ENCODE measurements at places on chromosomes 4 and X.

DNA sequence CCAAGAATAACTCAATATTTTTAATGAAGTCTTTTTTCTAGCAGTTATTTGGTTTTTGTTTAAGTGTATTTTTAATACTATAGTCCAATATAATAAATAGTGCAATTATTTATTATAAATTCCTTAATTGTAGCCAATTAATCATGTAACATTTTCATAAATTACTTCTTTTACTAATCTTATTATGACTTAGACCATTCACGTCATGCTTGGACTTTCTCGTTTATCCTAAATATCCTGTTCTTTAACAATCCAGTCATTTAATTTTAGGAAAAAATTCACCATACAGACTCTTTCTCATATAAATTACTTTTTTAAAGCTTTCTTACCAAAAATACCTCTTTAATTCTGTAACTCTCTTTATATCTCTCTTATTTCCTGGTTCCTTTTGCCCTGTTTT lies 350.1 kb downstream of the AR start:
- DNase-seq: peak; percentile 1

DNA sequence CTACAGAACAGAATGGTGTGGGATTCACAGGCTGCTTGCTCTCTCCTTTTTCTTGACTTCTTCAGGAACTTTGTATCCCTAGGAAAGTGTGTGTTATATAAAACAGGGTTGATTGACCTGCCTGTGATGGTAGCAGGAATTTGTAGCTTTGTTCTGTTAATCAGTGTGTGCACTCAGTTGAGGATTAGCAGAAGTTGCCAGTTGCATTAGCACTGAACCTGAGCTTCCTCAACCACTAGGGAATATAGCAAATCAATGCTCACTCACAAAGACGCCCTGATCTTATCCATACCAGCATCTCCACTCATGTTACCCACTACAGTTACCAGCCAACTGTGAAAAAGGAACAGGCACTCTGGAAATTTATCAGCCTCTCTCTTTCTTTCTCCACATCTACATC lies 319.1 kb upstream of the EMCN start:
- no peak for DNase-seq

DNA sequence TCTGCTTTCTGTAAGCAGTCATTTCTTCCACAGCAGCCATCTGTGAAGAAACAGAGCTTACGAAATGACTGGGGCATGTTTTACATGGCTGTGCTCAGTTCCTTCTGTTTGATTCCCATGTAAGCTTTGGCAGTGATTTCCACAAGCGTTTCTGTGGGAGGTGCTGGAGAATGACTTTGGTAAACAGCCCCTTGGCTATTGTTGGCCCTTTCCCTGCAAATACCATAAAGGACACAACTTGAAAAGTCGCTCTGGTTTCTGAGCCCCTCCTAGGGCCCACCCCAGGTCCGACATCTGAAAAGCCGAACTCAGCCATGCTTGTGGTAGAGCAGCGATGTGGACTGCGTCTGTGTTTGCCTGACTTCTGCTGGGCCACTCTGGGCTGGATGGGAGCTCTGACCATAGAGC lies 3.7 kb downstream of the LIMCH1 start:
- DNase-seq: no peak

GRCh38 chr4:153595894-153596601 lies 88.0 kb upstream of the TLR2 start:
- no peak for DNase-seq

DNA sequence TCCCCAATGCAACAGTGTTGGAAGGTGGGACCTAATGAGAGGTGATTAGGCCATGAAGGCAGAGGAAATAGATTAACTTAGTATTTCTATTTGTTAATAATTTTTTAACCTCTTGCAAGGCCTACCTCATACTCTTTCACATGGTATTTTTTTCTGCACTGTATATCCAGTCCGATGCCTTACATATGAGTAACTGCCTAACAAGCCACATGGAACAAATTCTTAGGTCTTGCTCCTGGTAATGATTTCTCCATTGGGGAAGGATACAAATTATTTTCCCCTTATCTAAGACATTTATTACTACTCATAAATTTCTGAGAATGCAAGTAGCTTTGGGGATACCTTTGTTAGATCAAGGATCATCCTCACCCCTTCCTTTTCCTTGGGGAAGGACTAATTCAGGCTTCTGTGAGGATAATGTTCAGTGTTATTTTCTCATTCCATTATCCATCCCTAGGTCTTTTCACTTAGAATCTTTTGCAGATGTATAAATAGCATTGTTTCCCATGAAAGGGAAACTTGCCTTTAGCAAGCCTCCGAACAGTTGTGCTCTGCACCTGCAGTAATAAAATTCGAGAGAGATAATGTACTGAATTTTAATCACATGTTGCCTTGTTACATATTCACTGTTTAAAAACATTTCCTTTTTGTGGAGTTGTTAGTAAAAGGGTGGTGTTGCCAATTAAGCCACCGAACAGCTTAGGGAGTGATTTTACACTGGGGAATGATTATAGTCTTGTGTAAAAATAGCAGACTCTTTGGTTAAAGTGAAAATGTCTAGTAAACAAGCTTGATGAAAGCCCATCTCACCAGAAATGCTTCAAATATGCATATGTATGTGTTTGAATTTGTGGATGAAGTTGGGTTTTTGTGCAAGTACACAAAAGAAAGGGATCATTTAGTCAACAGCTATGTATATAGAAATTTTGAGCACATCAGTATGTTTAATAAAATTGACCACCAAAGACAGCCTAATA lies 89.9 kb downstream of the CFAP299 start:
- DNase-seq: no peak

DNA sequence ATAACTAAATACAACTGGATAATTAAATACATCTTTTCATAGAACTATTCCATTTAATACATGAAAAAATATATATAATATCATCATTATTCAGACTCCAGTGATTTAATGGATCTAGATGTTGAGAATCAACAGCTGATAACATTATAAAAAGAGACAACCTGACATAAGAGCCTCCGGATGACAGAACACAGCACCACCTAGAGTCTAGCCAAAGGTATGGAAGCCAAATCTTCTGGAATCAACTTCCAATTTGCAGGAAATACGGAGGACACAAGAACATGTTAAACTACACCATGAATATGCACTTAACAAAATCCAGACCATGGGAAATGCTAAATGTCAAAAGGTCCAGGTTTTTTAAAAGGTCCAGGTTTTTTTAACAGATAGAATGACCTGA lies 55.0 kb downstream of the LRBA start:
- peak; percentile 76 for DNase-seq

DNA sequence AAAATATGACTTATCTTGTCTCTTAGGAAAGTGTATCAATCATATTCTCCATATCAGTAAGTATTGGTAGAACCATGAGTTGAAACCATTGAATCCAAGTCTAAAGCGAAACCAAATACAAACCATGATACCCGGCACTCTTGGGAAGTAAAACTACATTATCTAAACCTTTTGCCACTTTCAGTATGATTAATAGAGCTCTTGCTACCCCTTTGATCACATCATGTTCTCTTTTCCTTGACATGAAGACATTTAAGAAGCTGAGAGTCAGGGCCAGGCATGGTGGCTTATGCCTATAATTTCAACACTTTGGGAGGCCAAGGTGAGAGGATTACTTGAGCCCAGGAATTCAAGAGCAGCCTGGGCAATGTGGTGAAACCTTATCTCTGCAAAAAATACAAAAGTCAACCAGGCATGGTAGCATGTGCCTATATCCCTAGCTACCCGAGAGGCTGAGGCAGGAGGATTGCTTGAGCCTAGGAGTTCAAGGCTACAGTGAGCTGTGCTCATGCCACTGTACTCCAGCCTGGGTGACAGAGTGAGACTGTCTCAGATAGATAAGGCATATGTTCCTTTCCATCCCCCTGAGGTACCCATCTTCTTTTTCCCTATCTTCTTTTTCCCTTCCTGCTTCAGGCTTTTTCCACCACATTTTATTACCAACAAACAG lies 45.4 kb downstream of the CEP135 start:
- DNase-seq: no peak

DNA sequence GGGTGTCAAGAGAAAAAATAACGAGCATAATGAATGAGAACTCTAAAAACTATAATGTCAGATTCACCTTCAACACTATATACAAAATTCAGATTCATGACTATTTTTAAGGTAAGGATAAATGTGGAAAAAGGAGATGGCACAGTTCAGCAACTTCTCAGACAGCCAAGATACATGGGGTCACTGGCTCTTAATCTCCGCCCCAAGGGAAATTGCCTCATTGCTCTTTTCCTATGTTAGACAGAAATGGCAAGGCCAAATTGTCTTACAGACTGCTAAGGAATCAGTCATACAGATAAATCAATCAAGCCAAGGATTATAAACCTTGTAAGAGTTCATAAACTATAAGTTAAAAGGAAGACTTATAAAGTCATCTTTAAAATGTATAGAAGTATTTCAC lies 183.4 kb downstream of the OPHN1 start:
- DNase-seq: no peak

DNA sequence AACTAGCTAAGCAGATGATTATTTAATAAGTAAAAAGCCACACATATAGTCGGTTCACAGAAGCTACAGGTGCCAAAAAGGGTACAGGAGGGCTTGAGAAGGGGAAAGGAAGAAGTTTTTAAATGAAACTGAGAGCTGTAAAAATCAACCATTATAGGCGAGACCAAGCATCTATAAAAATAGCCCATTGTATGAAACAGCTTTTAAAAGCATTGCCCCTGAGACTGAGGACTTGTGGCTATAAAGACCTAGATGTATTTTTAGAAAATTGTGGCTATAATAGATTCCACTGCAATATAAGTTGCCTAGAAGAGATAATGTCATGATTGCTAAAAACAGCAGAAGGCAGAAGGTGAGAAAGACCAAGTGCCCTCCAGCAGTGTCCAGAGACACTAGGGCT lies 15.0 kb upstream of the TTC29 start:
- no peak for DNase-seq

DNA sequence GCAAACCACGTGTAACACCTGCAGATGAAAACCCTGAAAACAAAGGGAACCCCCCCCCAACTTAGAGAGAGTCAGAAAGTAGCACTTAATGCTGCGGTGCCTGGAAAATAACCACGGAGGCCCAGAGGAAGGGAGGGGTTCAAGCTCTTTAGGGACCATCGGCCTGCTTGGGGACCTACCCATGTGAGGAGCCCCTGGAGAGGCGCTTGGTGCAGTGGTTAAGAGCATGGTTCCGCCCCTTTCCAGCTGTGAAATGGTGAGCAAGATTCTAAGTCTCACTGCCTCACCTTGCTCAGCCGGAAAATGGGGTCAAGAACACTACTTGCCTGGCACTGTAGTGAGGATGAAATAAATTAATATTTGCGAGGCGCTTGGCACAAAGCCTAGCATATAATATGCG lies 13.8 kb downstream of the SLC25A5 start:
- DNase-seq: no peak

DNA sequence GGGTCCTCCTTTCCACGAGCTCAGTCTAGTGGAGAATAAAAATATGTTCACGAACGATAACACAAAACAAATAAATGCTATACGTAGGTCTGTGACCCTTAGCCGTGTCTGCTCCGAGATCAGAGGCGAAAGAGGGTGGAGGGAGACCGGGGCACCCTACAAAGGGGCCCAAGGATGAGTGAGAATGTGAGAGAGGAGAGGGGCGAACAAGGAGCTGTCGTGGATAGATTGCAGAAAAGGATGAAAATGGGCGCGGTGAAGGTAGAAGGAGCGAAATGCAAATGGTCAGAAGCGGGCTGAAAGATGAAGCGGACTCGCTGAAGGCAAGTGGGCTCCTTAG lies 6.2 kb upstream of the ZBTB33 start:
- DNase-seq: no peak

- DNase-seq: no peak
Observed at GRCh38 chr4:155617296-155617695, 49.4 kb upstream of the GUCY1A1 start.

- peak; percentile 1 for DNase-seq
Observed at GRCh38 chr4:65747386-65747785, 77.1 kb upstream of the EPHA5 start.

GRCh38 chr4:85659610-85660218 lies 184.8 kb downstream of the ARHGAP24 start:
- no peak for DNase-seq

DNA sequence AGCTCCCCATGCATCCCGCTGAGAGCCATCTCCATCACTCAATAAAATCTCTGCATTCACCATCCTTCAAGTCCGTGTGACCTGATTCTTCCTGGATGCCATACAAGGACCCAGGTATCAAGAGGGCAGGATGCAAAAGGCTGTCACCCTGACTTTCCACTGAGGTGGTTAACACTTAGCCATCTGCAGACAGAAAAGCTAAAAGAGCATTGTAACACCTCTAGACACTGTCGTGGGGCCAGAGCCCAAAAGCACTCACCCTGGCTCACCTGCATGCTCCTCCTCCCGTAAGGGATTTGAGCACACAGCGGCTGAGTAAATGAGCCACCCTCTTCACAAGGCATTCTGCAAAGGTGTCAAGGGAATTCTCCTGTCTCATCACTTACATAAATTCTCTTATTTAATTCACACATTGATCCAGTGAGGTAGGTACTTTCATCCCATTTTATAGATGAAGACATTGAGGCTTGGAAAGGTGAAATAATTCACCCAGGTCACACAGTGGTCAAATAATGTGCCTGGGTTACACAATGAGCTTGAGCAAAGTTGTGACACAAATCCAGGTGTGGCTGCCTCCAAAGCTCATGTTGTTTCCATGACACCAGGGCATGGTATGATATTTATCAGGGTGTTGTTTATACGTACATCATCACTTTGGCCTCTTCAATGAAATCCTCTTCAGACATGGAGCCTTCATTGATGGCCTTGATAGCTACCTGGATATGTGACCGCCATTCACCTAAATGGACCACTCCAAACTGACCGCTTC lies 48.0 kb downstream of the TXK start:
- no peak for DNase-seq

DNA sequence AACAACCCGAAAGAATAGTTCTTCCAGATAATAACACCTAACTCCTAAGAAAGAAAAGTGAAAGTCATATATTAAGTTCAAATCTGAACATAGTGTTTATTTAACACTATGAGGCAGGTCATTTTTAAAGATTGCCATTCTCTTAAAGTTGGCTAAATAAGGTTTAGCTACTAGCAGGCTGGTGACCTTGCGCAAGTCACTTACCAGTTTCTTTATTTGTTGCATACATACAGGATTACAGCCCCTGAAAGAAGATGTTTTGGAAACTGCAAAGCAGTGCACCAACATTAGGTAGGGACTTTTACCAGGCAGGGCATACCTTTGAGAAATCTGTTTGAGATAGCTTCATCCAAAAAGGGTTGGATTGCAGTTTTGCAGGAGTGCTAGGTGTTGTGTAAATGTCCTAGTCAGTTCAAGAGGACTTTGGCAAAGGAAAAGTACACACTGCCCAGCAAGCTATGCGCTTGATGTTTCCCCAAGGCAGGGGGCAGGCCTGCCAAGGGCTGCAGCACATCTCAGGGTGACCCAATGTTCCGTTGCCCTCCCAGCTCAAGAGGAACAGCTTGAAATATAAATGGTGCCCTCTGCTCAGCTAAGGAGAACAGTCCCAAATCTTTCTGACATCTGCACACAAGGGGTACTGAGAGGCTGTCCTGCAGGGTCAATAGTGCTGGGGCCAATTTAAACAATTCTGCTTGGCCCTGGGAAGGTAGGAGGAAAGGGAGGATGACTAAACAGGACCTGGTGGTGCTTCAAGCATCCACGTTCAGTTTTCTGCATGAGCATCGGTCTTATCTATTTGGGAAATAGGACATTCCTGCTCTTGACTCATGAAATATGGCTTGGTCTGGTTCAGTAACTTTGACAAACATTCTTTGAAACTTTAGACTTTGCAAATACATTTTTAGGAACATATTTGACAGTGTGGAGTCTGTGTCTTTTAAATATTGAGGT lies 130.8 kb downstream of the COL4A6 start:
- DNase-seq: peak; percentile 57
